ENCODE measurements at places on chromosomes 16 and 17. TPM values are rescaled to one million over a fixed set of nuclear protein-coding genes. Genes with fewer than 3 reads are reported as not detected.

METTL23 gene
- 24.3 TPM for total RNA-seq

TEKT3 gene
- not detected for total RNA-seq

FBF1 gene
- total RNA-seq = 5.1 TPM

AHSP gene
- not detected for total RNA-seq

VMO1 gene
- total RNA-seq = not detected

CHRNE gene
- 0.43 TPM for total RNA-seq

RAI1 gene
- 39.1 TPM for total RNA-seq

PDILT gene
- total RNA-seq = not detected

NPIPB13 gene
- total RNA-seq = 12.3 TPM

LLGL2 gene
- 6.9 TPM for total RNA-seq

GJC1 gene
- total RNA-seq = 38.4 TPM

EVPLL gene
- total RNA-seq = not detected

OR1A1 gene
- not detected for total RNA-seq

VAT1L gene
- total RNA-seq = 3.3 TPM

MT1F gene
- total RNA-seq = not detected

BLTP2 gene
- total RNA-seq = 131 TPM

METTL9 gene
- total RNA-seq = 88.1 TPM

SPATA22 gene
- not detected for total RNA-seq

OR3A3 gene
- not detected for total RNA-seq

TMEM220 gene
- total RNA-seq = 1.3 TPM

KRTAP4-3 gene
- total RNA-seq = not detected

KRTAP4-5 gene
- total RNA-seq = not detected

SUPT4H1 gene
- total RNA-seq = 108 TPM

SLC16A3 gene
- 292 TPM for total RNA-seq

EFCAB5 gene
- total RNA-seq = 1.5 TPM

XPO6 gene
- 135 TPM for total RNA-seq

FOXJ1 gene
- 0.48 TPM for total RNA-seq

TMC6 gene
- 61.7 TPM for total RNA-seq

DNAI2 gene
- not detected for total RNA-seq

MLKL gene
- total RNA-seq = 5.6 TPM

NPTX1 gene
- 0.48 TPM for total RNA-seq

CCDC154 gene
- total RNA-seq = 1.5 TPM

Measured in astrocyte (in vitro differentiated cells and primary cell).